Upper lobe of right lung (tissue), 1 donor: ENCODE measurements at places on chromosomes 11 and 22. TPM values are rescaled to one million over a fixed set of nuclear protein-coding genes. Genes with fewer than 3 reads are reported as not detected.

Gene KRTAP5-9
- not detected for total RNA-seq

Gene TBX1
- 15.4 TPM for total RNA-seq

Gene MYBPC3
- 0.96 TPM for total RNA-seq

Gene BLID
- not detected for total RNA-seq

Gene FIBIN
- 27.3 TPM for total RNA-seq

Gene OR5T1
- not detected for total RNA-seq

Gene CHID1
- total RNA-seq, result 52.9 TPM

Gene KIRREL3
- total RNA-seq, result not detected

Gene CHCHD10
- total RNA-seq, result 102 TPM

Gene KCNE3
- total RNA-seq, result 20.9 TPM

Gene CSF2RB
- total RNA-seq, result 27.2 TPM

Gene C2CD2L
- total RNA-seq, result 20.3 TPM

Gene MFRP
- not detected for total RNA-seq

Gene GGTLC2
- total RNA-seq, result 6.5 TPM

Gene IGLL1
- total RNA-seq, result not detected

Gene OR8H1
- not detected for total RNA-seq

Gene MYO7A
- 3.6 TPM for total RNA-seq

Gene MACROD1
- 15.8 TPM for total RNA-seq

Gene SLC22A6
- not detected for total RNA-seq

Gene OR2D2
- total RNA-seq, result not detected

Gene HARBI1
- total RNA-seq, result 5.2 TPM

Gene TYR
- not detected for total RNA-seq

Gene P2RX6
- total RNA-seq, result 2.2 TPM

Gene C11orf65
- total RNA-seq, result 0.46 TPM

Gene FGF3
- not detected for total RNA-seq

Gene BRSK2
- 0.26 TPM for total RNA-seq

Gene GP1BB
- total RNA-seq, result 1.3 TPM

Gene DGCR6
- 3.1 TPM for total RNA-seq

Gene ZFTA
- 9.5 TPM for total RNA-seq
